Inflammatory macrophage (primary cell): ENCODE measurements at places on chromosomes 2 and 18.

- no peak for DNase-seq
Measured at GRCh38 chr18:73677450-73677849, 470.2 kb downstream of the FBXO15 start.

DNA sequence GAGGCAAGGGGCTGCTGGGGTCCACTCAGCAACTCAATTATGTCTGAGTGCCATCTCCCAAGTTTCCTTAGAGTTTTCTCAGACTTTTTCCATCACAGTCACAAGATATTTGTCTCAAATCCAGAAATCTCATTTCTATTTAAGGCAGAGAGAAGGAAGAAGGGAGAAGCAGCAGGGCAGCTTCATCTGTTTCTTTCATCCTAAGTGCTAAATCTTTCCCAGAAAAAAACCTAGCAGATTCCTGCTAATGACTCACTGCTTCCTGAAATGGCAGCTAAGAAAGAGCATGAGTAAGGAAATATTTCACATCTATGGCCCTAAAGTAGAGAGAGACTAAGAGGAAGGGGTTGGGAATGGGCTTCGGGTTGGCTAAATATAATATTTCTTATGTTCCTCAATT, 88.0 kb downstream of the KYNU start:
- no peak for DNase-seq

DNA sequence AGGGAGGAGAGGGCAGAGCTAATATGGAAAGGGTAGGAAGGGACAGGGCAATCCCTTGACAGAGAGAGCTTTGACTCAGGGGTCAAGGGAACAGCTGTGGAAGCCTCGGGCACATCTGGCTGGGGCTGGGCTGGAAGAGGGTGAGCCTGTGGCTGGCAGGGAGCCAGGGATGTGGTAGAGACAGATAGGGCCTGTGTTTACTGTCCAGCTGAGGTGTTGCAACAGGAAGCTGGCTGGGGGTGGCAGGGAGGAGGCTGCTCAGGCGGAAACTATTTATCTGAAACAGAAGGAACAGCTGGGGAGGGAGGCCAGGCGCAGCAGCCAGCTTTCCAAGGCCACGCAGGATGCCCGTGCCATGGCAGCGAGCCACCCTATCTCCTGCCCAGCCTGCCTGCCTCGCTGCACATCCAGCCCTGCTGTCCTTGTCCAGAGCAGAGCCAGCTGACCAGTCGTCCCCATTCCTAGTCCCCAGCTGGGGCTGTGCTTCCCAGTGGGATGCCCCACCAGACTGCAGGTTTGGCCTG, 264.7 kb downstream of the CYP26B1 start:
- DNase-seq, result peak; percentile 49

GRCh38 chr2:10887476-10887875, 24.3 kb upstream of the KCNF1 start:
- no peak for DNase-seq

DNA sequence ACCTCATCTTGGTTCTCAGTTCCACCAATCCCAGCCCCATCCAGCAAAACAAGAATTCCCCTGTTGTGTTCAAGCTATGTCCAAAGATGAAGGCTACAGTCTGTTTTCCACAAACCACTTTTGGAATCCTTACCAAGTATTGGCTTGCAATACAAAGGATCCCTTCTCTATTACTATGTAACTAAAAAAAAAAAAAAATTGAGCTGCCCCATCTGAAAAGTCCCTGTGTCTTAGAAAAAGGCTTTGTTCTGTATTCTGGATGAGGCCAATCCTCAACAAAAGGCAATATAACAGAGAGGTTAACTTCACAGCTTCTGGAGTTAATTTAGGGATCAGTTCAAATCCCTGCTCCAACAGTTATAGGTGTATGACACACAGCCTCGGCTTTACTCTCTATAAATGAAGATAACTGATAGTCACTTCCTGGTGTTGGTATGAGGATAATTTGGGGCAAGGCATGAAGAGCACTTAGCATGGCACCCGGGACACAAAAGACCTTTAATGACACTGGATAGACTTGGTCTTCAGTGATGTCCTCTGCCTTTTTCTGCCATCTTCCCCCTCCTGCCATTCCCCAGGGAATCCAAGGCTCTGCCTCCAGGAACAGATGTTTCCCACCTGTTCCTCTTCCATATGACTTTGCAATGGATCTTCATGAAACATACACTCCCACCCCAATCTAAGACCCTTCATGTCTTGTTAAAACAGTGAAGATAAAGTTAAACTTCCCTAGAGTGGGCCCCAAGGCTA, 61.2 kb upstream of the ATL2 start:
- DNase-seq, result no peak

- no peak for DNase-seq
Measured at GRCh38 chr2:108212671-108213070, 27.1 kb upstream of the SULT1C3 start.
